ENCODE measurements at places on chromosomes 16 and 17.

- no peak for DNase-seq
These were observed 58.1 kb downstream of the C16orf78 start for GRCh38 chr16:49431591-49432290.

GRCh38 chr16:48123104-48123788 is 32.5 kb downstream of the ABCC12 start:
- peak; percentile 46 for DNase-seq

- no peak for DNase-seq
These were observed 150.1 kb downstream of the IRF8 start for GRCh38 chr16:86048882-86049585.

DNA sequence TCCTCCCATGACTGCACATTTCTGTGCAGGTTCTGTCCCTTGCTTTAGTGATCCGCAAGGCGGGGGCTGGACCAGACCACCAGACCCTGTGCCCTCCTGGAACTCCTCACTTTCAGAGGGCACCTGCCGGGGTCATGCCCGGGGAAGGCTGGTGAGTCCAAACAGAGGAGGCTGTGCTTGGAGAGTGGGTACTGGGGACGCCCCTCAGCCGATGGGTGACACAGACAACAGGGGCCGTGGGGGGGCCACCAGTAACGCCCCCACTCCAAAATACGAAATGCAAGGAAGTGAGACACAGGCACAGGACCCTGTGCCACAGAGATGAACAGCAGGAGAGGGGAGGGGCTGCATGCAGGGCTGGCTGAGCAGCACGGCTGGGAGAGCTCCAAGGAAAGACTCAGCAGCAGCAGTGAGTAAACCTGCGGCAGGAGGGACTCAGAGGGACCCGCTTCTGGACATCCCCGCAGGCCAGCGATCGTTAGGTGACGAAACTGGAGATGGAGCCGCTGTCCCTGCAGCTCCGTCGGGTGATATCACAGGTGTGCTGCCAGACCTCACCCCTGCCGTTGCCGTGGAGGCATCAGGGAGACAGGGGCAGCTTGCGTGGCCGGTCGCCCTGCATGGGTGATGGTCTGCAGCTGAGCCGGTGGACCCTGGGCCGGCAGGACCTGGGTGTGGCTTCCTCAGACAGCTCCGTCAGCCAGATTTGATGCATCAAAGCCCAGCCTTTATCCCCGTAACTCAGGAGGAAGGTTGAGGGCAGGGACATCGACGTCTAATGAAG is 71.2 kb upstream of the GNG13 start:
- no peak for DNase-seq

- no peak for DNase-seq
These were observed 47.4 kb upstream of the KSR1 start for GRCh38 chr17:27408891-27409290.

DNA sequence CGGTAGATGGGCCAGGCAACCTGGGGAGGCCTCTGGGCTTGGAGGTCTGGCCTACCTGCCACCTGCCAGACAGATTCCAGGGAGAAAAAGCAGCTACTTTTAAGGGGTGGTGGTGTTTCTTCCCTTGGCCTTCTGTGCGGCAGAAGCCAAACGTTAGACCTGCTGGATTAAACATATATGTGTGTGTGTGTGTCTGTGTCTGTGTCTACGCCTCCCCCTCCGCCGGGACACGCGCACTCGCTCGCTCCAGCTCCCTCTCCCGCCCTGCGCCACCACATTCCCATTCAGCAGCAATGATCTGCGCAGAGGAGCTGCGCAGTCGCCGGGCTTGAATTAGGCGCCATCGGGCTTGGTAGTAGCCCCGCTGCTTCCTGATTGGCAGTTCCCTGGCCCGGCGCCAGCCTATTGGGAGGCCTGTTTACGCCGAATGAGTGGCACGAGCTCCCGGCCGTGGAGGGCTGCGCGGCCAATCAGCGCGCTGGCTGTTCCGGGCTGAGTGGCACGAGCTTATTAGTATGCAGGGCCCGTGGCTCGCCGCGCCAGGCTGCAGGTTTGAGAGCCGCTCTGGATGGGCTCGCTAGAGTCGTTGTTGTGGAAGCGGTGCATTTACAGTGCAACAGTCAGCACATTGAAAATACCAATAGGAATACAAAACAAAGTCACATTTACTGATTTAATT is at the start of gene BAHCC1:
Gene BAHCC1, plus strand, starts transcription at position 537 of the 679 bp plus-strand sequence. CDS start 4,283 bp downstream, outside the sequence.
- DNase-seq = peak; percentile 100

GRCh38 chr16:19872179-19872863 is 12.3 kb downstream of the GPRC5B start:
- DNase-seq = no peak

GRCh38 chr16:80915079-80915450 is 91.6 kb downstream of the CMC2 start:
- no peak for DNase-seq

DNA sequence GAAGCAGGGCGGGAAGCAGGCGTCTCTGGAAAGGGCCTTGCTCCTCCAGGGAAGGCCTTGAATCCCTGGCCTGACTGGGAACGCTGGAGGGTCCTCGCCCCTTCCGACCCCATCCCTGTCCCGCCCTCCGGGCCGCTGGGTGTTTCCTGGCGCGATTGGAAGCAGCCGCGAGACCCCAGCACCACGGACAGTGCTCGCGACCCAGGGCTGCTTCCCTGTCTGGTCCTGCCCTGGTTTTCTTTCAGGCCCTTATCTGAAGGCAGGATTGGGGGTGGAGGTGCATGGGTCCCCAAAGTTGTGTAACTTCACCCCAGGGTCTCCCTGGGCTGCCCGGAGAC is 2.1 kb downstream of the MGAT5B start:
- DNase-seq = no peak

All from umbilical cord (tissue), 2 donors.